ENCODE measurements at places on chromosomes 1 and 21.

DNA sequence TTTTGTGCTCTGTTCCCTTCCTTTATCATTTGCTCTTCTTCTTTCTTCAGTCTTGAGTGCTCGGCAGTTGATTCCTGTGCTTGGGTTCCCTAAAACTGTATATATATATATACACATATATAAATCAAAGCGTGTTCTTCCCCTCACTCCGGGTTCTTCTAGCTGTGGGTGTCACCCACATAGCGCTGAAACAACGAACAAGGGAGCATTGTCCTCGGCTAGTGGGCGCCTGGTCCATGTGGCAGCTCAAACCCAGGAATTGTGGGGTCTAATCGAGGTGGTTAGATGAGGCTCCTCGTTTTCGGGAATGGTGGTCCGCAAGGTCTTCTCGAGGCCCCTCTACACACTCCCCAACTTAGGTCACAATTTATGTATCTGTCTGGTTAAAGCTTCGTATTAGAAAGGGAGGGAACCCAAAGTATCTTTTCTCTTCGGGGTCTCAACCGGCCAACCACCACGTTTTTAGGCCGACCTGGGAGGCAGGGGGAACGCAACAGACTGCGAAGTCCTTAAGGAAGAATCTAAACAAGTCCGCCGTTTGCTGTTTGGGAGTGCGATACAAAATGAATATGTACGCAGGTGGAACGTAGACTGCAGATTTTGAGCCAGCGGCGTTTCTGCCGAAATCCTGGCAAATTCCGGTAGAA lies 504 bp upstream of the SDHC start:
- DNase-seq = no peak

DNA sequence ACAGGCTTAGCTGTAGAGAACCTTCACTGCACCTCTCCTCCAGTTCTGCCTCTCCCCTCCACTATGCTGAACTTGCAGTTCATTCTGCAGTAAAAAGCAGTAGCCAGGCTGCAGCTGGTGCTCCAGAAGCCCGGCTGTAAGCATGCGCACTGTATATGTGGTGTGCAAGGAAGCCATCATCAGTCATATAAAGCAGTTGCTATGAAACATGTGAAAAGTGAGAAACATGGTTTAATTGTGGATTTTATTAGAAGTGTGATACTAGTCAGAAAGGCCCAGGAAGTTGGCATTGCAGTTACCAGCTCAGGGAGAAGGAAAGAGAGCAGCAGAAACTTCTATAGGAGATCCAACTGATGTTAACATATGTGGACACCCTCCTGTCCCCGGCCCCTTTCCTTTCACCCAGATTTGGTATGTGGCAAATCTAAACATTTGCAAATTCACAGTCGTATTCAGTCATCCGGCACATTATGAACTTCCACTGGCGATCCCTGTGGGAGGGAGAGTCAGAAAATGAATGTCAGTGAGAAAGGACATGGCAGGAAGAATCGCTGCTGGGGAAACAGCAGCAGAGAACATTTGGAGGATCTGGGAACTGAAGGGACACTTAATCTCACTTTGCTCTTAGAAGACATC lies 32.8 kb downstream of the DPT start:
- DNase-seq = no peak

- DNase-seq = no peak
Measured at GRCh38 chr21:22743085-22743484, 1744.9 kb downstream of the NCAM2 start.

DNA sequence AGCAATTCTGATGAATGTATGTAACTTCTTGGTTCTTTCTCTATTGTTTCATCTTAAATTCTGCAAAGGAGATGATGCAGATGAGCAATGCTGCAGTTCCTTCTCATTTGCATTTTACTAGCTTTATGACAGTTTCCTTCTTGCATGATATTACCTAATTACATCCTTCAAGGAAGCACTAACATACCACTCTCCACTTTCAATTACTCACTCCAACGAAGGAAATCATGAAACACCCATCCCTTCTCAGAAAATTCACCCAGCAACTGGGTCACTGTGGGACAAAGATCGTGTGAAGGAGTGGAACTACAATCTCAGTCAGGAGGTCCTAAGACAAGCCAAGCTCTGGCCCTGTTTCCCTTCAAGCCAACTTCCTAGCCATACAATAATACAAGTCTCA lies 142.3 kb downstream of the CHD1L start:
- no peak for DNase-seq

- DNase-seq = no peak
Measured at GRCh38 chr1:39425151-39425550, 66.3 kb upstream of the BMP8A start.

DNA sequence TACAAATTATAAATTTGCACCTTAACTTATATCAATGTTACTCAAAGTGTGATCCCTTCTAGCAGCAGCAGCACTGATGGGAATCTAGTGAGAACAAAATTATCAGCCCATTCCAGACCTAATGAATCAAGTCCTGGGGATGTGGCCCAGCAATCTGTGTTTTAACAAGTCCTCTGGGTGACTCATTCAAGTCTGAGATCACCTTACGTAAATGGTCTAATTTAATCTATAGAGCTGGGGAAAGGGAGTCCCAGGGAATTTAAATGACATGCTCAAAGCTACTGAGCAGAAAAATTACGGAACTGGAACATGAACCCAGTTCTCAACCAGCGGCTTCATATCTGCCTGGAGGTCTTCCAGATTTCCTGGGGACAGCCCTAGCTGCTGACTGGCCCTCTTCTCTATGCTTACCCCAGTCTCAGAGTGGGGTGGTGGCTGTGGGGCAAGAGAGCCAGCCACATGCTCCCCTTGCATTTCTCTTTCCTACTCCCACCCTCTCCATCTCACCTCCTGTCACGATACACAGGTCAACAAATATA lies 220.0 kb downstream of the TM2D1 start:
- no peak for DNase-seq

DNA sequence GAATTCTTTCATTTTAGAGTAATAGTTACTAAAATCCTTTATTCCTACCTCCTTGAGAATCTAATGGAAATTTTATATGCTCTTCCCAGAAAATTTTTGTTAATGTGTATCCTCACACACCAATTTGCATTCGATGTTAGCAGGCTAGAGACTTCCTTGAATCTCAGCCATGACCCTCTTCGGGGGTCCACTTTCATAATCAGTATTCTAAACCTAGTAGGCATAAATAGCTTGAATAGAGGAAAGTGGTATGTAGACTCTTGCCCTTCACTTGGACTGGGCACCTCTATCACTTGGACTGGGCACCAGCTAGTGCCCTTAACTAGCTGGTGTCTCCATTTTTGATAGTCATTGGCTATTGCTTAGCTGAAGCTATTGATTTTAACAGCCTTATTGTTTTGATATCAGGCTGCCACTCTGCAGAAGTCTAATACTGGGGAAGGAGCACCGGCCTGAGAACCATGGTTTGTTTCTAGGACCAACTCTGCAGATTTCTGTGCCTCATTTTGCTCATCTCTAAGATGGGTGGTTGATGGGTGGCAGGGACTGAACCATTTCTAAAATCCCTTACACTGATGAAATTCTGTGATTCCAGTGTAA lies 42.8 kb downstream of the MRPL39 start:
- DNase-seq = no peak

- DNase-seq = no peak
Measured at GRCh38 chr1:197303463-197303862, 35.4 kb downstream of the CRB1 start.

DNA sequence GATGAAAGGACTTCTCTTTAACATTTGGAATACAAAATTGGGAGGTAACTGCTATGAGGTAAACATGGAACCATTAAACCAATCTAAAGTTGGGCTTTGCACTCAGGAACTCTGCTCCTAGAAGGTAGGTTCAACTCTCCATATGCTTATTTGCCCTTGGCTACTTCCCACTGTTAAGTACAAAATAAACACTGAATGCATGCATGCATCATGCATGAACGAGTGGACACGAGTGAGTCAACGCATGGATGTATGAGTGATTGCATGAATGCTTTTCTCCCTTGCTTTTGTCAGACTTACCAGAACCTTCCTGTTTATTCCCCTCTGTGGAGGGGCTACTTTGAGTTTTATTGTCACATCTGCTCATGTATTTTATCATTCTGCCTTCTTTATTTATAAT lies 42.4 kb upstream of the RUNX1 start:
- DNase-seq = no peak

GRCh38 chr1:211247921-211248320 lies 11.2 kb upstream of the RCOR3 start:
- no peak for DNase-seq

GRCh38 chr1:156942176-156942575 lies 21.7 kb downstream of the LRRC71 start:
- no peak for DNase-seq

- no peak for DNase-seq
Measured at GRCh38 chr1:11764519-11764918, 2.5 kb downstream of the C1orf167 start.

DNA sequence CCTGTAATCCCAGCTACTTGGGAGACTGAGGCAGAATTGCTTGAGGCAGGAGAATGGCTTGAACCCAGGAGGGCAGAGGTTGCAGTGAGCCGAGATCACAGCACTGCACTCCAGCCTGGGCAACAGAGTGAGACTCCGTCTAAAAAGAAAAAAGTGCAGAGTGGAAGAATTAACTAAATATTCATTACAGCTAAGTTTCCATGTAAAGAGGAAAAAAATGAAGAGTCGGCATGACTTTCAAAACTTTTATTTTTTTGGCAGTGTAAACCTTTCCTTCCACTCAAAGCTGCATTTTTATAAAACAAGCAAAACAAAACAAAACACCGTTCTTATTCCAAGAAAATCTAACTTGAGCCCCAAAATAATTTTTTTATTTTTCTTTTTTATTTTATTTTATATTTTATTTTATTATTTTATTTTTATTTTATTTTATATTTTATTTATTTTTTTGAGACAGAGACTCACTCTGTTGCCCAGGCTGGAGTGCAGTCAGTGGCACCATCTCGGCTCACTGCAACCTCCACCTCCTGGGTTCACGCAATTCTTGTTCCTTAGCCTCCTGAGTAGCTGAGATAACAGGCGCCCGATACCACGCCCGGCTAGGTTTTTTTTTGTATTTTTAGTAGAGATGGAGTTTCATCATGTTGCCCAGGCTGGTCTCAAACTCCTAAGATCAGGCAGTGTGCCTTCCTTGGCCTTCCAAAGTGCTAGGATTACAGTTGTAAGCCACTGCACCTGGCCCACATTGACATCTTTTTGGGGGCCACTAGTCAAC lies 62.9 kb downstream of the PACC1 start:
- DNase-seq = no peak

- no peak for DNase-seq
Measured at GRCh38 chr21:25273959-25274358, 333.3 kb downstream of the MRPL39 start.

- no peak for DNase-seq
Measured at GRCh38 chr1:223087291-223088255, 55.5 kb downstream of the TLR5 start.

GRCh38 chr1:213054733-213055591 lies 3.9 kb downstream of the RPS6KC1 start:
- DNase-seq = no peak

DNA sequence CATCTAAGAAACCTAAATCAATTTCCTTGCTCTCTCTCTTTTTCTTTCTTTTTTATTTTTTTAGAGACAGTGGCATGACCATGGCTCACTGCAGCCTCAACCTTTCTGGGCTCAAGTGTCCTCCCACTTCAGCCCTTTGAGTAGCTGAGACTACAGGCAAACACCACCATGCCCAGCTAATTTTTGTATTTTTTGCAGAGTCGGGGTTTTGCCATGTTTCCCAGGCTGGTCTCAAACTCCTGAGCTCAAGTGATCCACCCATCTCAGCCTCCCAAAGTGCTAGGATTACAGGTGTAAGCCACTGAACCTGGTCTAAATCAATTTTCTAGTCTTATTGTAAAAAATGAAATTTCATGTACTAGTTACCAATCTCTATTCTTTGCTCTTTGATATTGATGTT lies 108.9 kb downstream of the LHX8 start:
- DNase-seq = no peak

DNA sequence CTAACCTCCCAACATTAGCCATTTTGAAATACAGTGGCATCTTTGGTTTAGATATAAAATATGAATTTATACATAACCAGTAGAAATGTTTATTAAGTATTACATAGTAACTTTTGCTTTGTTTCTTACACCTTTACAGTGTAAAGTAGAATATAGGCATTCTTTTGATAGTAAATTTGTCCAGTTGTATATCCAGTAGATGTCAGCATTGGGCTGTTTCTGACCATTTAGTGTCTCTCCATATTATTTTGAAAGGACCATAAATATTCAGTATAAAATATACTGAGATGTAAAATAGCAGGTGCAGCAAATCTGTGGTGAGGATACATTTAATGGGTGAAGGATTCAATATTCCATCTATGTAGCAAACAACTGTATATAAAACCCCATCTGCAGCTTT lies 115.8 kb upstream of the ZRANB2 start:
- no peak for DNase-seq

GRCh38 chr1:232835166-232835565 lies 29.9 kb downstream of the MAP10 start:
- no peak for DNase-seq

GRCh38 chr1:30033256-30034104 lies 689.9 kb downstream of the MATN1 start:
- DNase-seq = no peak

GRCh38 chr21:37165586-37165985 lies 92.5 kb downstream of the TTC3 start:
- DNase-seq = no peak

GRCh38 chr1:21671915-21672314 lies 2.8 kb upstream of the RAP1GAP start:
- no peak for DNase-seq

- DNase-seq = no peak
Measured at GRCh38 chr1:182974506-182975191, 21.7 kb upstream of the SHCBP1L start.

GRCh38 chr1:26302733-26303405 lies 3.6 kb downstream of the UBXN11 start:
- no peak for DNase-seq

DNA sequence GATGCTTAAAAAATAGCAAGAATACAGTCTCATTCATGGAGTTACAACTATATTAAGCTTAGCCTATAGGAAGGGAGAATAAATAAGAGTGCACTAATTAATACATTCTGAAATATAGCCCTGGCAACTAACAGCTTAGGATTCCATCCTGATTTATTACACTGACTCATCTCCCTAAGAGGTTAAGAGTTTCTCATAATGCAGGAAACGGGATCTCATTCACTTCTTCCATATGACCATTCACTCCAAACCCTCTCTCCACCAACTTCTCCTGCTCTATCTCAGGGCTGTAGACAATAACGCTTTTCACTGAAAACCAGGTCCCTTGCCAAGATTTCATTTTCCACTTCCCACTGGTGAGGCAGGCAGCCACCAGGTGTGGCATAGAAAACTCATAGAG lies 168.5 kb upstream of the PLD5 start:
- DNase-seq = no peak

GRCh38 chr1:20322081-20322824 lies 31.6 kb downstream of the VWA5B1 start:
- no peak for DNase-seq

DNA sequence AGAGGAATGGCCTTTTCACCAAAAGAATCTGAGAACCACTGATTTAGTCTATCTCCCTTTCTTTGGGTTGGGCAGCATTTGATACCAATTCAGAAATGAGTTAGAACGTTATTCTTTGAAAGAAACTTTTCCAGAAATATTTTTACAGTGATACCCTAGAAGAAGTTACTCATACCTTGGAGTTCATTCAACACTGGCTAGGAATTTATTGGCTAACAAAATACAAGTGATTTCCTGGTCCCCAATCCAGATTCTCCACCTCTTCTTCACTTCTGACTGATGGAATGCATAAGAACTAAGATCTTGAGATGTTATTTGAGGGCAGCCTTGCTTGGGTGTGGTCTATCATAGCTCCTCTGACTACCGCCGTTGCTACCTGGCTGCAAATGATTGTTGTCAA lies 9.4 kb downstream of the C1orf162 start:
- no peak for DNase-seq

Measured in HuH-7 (cell line).